Activated CD8-positive, alpha-beta T cell treated with anti-CD3 and anti-CD28 coated beads for 36 hours (primary cell): ENCODE measurements at places on chromosomes 2 and 18. TPM values are rescaled to one million over a fixed set of nuclear protein-coding genes. Genes with fewer than 3 reads are reported as not detected.

- DNase-seq = no peak
Measured at GRCh38 chr2:191714925-191715324, 37.0 kb downstream of the NABP1 start.

DNA sequence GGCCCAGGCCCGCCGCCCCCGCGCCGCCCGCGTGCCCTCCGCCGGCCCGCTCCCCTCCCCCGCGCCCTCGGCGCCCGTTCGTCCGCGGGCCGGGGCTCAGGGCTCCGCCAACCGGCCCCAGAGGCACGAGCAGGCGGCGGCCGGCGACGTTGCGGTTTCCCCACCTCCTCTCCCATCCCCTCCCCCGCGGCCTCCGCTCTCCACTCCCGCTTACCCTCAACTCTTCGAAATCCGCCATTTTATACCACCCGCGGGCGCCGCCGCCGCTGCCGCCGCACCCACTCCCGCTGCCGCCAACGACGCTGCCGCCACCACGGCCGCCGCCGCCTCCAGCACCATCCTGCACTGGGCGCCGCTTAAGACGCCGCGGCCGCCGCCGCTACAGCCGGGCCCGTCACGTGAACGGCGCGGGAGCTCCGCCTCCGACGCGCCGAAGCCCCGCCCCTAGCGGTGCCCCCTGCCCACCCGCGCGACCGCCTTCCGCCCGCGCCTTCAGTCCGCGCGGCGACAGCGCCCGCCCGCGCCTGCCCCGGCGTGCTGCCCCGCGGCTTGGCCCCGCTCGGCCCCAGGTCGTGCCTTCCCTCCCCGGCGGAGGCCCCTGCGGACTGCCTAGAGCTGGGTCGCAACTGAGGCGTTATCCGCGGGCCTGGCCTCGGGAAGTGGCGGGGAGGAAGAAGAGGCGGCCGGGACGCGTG lies at the start of the genes KATNAL2 and PIAS2:
TSS of gene KATNAL2 (plus strand) at position 495 of the 695 bp plus-strand sequence. CDS start 29,271 bp downstream, outside the sequence.
TSS of gene PIAS2 (minus strand) at position 400 of the 695 bp plus-strand sequence. CDS start at position 238, 162 bp downstream.
- peak; percentile 71 for DNase-seq

DNA sequence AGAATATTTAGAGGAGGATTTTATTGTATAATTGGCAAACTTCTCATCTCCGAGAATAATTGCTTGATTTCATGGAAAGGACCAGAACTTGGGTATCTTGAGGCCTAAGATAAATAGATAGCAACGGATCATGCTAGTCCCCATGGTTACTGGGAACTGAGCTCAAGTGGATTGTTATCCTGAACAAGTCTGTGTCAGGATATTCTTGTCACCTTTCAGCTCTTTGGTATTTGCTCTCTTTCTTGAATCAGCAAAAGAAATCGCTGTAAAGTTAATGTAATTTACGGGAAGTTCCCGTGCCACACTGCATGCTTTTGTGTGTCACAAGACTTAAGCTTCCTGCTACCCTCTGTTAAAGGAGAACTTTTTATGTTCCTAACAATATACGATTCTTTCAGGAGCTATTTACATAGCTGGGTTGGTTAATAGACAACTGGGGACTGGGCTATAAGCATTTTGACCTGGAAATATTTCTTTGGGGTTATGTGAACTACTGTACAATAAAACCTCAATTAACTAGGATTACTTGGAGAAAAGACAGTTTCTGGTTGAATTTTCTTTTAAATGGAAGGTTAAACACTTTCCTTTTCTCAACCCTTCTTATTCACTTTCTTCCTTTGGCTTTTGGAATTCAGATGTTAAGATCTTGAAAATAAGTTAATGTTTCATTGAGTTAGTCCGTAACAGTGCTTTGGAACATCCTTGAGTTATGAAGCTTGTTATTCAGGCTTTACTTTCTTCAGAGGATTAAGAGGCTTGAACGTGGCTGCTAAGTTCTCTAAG lies 151.2 kb downstream of the FMNL2 start:
- DNase-seq = no peak

- DNase-seq = no peak
Measured at GRCh38 chr2:27914041-27914804, 23.7 kb downstream of the BABAM2 start.

DNA sequence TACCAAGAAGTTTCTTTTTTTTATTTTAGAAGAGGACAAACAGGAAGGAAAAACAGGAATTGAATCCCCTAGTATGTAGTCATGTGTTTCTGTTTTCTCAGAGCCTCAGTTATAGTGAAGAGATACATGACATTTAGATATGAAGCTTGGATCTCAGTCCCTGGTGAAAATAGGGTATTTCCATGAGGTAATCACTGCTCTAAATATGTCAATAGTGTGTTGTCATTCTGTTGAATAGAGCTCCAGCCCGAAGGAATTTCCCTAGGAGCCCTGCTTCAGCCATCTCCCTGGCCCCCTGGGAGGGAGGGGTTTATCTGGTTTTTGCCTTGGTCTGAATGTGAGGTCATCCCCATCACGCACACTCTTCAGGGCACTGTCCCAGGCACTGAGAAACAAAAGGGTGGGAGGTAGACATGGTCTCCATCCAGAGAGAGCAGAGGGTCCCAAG lies 47.1 kb upstream of the REL start:
- no peak for DNase-seq

- no peak for DNase-seq
Measured at GRCh38 chr2:167200019-167200418, 311.7 kb downstream of the XIRP2 start.

DNA sequence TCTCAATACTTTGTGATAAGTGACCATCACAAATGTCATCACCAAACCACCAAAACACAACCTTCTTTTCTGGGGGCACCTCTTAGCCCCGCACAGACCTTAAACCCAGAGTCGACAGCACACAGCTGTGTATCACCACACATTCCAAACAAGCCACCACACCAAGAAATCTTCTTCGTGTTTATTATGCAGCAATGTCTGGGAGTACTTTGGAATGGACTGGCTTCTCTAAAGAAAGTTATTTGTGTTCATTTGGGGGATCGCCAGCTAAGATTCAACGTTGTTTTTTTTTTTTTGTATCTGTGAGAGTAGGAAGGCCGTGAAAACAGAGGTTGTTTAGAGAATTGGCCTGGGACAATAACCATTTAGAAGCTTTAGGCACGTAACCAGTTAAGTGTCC lies 1.1 kb upstream of the MTA3 start:
- no peak for DNase-seq

GRCh38 chr2:224379986-224380385 lies 21.9 kb downstream of the FAM124B start:
- DNase-seq = no peak

DNA sequence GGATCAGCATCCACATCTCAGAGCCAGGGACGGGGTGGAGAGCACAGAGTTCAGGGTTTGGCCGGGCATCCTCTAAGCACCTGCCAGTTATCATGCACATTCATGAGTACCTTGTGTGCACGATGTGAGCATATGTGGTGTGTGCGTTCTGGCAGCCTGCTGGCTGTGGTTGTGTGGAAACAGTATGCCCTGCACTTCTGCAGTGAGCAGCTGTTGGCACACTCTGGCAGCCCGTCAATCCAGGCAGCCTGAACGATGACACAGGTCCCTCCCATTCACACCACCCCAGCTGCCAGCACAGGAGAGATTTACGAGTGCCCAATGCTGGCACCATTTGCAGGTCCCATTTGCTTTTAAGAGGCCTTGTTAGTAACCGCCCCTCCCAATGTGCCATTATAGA lies 74.2 kb downstream of the CD8B2 start:
- no peak for DNase-seq

DNA sequence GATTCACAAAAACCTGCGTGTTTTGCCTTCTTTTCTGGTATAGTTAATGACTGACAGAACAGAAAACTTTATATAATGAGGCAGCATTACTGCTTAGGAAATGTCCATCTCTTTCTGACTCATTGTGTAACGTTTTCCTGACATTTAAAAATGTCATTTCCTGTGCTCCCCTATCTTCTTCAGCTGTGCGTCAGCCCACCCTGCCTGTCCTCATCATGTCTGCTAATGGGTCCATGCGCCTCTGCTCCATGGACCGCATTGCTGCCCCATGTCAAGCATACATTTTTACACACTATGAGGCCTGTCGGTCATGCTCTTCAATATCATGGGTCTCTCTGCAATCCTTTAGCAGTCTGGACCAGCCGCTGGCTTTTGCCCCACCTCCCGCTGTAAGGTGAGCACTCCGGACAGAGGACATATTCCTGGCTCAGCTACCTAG lies 234.3 kb downstream of the CDCA7 start:
- DNase-seq = no peak

STK36 gene
- total RNA-seq = 11.6 TPM

LYPD6 gene
- total RNA-seq = not detected

FLACC1 gene
- 0.76 TPM for total RNA-seq

FAHD2B gene
- 29.2 TPM for total RNA-seq

GCKR gene
- total RNA-seq = not detected

ALLC gene
- not detected for total RNA-seq

CPO gene
- not detected for total RNA-seq

IL1F10 gene
- not detected for total RNA-seq

GRHL1 gene
- total RNA-seq = 0.20 TPM
